Stimulated activated CD8-positive, alpha-beta memory T cell treated with anti-CD3 and anti-CD28 coated beads, Interleukin-7, amount 100 ng/mL, for 4 hours (primary cell): ENCODE measurements at places on chromosomes 2 and 18.

DNA sequence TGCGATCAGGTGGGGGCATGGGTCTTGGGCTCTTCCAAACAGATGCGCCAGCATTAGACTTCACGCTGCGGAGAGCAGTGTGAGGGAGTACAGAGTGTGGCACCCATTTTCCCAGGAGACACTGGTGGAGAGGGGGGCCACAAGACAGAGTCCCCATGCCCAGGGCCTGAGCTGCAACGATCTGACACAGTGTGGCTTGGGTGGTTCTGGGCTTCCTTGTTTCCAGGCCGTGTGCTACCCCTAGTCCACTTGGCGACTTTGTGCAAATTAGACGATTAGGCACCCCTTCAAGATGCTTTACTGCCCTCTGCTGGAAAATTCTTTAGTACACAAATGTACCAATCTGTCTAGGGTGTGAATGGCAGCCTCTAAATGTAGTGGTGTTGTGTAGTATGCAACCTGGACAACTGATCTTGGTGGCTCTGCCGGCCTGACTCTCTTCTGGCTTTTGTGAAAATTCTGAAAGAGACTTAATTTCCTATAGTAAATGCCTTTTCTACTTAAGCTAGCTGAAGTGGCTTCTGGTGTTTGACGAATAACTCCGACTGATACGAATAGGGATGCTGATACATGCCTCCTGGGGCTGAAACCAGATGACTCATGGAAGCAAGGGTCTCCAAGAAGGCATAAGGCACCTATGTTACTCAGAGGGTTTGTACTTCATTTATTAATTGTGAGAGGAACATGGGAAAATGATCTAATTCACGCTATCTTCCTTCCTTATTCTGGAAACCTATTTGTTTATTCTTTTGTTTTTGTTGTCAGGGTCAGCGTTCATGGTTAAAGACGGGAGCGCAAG is 92.3 kb upstream of the SMAD2 start:
- no peak for DNase-seq

GRCh38 chr18:39464006-39464405 is 1898.4 kb upstream of the CELF4 start:
- no peak for DNase-seq

DNA sequence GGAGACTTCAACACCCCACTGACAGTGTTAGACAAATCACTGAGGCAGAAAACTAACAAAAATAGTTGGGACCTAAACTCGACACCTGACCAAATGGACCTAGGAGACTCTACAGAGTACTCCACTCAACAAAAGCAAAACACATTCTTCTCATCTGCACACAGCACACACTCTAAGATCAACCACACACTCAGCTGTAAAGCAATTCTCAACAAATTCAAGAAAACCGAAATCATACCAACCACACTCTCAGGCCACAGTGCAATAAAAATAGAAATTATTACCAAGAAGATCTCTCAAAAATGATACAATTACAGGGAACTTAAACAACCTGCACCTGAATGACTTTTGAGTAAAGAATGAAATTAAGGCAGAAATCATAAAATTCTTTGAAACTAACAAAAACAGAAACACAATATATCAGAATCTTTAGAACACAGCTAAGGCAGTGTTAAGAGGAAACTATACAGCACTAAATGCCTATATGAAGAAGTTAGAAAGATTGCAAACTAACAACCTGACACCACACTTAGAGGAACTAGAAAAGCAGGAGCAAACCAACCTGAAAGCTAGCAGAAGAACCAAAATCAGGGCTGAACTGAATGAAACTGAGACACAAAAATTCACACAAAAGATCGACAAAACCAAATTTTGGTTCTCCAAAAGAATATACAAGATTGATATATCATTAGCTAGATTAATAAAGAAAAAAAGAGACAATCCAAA is 46.3 kb downstream of the RTTN start:
- no peak for DNase-seq

GRCh38 chr2:239934571-239935171 is 90.5 kb downstream of the NDUFA10 start:
- peak; percentile 8 for DNase-seq

- no peak for DNase-seq
These were observed 244.8 kb downstream of the DCDC2C start for GRCh38 chr2:3948191-3948590.

- DNase-seq: no peak
These were observed 130.2 kb downstream of the MTCL1 start for GRCh38 chr18:8835521-8835953.

GRCh38 chr18:26802330-26803200 is 62.9 kb downstream of the AQP4 start:
- no peak for DNase-seq

DNA sequence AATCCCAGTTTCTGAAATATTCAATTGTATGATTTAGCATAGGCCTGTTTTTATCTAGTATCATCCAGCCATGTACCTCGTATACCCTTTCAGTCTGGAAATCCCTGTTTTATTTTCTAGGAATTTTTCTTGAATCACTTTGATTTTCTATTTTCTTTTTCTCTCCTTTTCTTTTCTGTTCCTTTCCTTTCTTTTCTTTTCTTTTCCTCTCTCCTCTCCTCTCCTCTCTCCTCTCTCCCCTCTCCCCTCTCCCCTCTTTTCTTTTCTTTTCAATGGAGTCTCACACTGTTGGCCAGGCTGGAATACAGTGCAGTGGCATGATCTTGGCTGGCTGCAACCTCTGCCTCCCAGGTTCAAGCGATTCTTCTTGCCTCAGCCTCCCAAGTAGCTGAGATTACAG is 63.5 kb downstream of the SMCHD1 start:
- DNase-seq: no peak

DNA sequence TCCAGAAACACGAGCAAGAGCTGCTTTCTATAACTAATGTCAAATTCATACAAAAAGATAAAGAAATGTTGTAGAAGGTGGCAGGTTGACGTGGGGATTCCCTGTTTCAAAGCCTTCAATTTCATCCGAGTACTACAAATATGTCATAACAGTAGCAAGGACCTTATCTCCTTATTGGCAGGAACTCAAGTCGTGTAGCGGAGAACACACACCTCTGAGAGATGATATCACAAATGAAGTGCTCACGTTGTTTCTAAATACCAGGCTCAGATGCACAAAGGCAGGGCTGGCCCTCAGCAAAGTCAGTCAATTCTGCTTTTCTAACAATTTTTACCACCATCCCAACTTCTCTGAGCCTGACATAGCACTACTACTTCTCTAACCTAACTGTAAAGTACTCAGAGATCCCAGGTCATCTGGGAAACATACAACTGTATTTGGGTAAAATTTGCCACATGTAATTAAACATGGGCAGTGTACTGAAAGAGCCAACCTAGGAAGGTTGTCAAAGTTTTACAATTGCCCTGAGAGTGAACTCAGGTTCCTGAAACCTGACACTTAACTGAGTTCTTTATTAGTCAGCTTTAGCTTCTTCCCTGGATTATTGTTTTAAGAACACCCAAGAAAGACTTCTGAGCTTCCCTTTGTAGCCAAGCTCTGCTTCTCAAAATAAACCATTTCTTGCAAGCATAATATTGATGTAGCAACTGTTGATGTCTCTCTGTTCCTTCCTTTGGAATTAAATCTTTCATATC is 813.7 kb upstream of the ACVR2A start:
- no peak for DNase-seq

DNA sequence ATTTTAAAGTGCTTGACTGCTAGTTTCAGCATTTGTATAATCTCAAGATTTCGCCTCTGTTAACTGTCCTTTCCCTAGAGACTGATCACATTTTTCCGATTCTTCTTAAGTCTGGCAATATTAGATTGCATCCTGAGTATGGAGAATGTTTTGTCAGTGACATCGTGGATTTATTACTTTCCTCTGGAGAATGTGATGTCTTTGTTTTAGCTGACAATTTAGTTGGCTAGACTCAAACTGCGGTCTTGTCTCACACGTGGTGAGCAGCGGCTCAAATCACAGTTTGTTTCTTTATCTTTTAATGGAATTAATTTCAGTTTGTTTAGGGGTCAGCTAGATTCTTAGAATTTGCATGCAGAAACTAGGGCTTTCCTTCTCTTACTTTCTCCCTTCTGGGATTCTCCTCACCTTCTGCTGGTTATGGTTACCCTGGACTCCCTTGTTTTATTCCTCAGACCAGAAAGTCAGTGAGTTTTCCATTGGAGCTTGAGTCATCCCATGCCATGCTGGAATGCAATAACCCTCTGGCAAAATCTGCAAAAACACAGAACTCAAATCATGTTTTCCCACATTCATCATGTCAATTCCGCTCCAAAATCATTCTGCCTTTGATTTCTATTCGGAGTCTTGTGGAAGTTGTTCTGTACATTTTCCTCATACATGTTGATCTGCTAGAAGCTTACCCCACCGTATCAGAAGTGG is 327.2 kb upstream of the TRIB2 start:
- no peak for DNase-seq

DNA sequence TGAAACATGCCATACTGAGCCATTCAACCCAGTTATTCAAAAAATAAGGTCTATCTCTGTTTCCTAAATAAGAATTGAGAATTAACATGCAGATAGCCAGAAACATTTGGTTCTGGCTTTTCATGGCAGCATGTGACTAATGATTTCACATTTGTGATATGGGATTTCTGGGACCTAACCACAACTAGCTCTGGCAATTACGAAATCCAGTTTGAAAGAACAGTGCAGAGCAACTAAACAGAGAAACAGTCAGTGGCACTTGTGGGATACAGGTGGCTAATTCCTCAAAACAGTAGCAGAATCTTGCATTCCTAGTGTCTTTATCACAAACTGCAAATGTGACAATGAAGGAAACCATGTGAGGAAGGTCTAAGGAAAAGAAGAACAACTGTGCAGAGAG is 637.8 kb upstream of the CHAC2 start:
- no peak for DNase-seq

DNA sequence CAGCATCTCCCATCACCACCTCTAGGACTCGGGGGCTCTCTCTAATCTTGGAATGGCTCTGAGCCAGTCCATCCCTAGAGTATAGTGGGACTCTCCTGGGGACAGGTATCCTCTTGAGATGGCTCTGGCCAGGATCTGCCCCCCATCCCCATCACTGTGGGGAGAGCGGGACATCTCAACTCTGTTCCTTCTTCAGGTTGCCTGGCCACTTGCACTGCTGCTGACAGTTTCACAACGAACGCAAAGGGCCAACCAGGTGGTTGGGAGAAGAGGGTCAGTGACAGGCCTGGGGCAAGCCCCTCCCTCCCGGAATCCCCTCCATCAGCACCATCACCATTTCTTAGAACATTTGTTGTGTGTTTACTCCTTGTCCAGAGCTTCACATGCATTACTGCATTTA is 62.6 kb downstream of the CIB4 start:
- no peak for DNase-seq

- no peak for DNase-seq
These were observed 25.0 kb downstream of the FN1 start for GRCh38 chr2:215410932-215411285.

GRCh38 chr18:62249478-62250097 is 62.5 kb downstream of the RELCH start:
- peak; percentile 55 for DNase-seq

DNA sequence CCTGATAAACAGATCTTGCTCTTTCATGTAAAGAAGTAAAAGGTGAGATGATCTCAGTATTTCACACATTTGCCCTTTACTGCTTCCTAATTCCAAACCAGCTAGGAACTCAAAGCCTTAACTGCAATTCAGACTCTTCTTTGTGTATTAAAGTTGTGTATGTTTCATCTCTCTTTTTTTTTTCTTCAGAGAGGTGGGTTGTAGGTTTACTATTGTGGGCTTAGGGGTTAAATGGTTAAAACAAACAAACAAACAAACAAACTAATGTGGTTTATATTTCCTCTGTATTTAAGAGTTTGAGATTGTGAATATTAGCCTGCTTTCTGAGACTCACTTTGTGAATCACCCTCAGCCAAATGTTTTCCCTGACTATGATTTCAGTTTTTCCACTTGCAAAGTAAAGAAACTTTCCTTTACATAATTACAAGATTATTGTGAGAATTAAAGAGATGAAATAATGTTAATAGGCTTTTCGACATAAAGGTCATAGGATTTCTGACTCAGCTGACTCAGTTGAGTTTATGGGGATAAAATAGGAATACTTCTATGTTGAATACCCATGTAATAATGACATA is 2.8 kb downstream of the GULP1 start:
- DNase-seq: no peak

DNA sequence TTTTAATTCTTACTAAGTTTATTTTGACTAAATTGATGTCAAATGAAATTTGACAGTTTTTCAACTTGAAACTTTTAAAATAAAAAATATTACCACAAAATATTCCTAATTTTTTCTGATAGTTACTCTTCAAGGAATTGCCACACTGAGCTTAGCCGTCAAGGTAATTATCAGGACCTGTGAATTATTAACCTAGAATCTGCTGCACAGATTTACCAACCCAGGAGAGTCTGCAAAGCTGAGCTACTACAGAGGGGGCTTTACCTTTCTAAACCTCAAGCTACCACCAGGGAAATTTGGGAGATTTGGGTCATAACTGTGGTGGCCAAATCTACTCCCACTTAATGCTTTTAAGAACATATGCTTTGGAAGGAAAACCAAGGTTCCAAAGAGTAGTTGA is 324.6 kb downstream of the CCDC178 start:
- no peak for DNase-seq

DNA sequence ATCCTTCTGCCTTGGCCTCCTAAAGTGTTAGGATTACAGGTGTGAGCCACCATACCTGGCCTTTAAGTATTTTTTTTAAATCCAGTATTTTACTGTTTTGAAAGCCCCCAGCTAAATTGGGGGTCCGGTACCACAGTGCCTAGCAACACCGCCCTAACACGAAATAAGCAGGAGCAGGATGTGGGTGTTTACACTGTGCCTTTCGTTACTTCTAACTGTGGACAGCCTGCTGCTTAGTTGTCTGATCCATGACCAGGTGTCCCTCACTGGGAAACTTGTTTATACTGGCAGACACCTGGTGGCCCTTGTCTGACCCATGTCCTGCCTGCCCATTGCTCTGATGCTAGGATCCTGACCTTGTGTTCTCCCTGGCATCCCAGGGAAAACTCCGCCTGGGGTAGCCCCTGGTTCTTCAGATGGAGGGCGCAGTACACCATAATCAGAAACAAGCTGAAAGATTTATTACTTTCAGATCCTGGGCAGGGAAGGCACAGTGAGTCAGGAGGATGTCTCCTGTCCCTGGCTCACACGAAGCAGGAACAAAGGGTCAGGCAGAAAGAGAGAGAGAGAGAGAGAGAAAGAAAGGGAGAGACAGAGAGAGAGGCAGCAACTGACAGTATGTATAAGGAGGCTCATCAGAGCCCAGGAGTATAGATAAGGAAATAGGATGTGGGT is 55.7 kb downstream of the NCAPH start:
- DNase-seq: no peak

DNA sequence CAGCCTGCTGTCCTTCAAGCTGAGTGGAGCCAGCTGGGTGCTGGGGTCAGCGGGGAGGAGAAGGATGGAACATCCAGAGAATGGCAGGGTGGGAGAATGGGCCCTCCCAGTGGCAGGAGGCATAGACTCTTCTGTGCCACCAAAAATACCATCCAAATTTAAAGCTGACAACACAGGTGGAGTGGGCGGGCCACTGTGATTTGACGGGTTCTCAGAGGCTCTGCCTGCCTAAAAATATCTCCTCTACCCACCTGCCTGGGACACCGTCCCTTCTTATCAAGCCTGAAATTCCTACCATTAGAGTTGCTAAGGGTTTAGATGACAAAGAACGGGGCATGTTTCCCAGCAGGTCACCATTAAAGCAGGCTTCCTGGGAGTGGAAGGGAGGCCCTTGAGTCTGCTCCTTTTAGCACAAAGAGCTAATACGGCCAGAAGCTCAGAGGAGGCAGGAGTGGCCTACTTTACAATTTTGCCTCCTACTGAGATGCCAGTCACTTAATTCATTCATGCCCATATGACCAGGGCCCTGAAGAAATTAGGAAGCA is 19.8 kb upstream of the MARCHF4 start:
- DNase-seq: no peak
